ENCODE measurements at places on chromosomes 3 and 15.

GRCh38 chr3:193556841-193557240, 2.1 kb upstream of the ATP13A4 start:
- no peak for DNase-seq

- DNase-seq: no peak
Measured at GRCh38 chr3:42728668-42729364, 26.2 kb upstream of the HHATL start.

DNA sequence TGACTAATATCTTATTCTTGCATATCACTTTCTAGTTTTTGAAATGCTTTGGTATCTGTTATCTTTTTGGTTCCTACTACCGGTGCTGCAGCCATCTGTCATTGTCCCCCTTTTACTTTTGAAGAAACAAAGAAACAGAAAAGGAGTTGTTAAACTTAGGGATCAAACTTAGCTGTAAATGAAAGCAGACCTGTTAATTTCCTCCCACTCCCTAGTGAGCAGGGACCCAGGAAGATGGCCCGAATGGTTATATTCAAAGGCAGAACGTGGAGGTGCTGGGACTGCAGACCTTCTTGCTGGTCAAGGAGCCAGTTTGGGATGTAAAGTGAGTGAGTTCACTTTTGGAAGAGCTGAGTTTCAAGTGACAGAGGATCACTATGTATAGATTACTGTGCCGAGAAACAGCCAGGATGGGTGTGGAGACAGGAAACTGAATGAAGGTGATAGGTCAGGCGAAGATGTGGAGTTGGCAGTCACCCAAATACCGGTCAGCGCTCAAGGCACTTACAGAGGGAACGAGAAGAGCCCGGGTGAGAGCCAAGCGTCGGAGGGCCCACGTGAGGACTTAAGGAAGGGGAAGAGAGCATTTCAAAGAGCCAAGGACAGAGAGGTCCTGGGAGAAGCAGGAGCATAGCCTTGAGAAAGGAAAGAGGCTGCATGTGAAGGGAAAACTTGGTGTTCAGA, 20.1 kb downstream of the KBTBD8 start:
- DNase-seq: no peak

GRCh38 chr3:195546130-195546560, 3.0 kb upstream of the PPP1R2 start:
- DNase-seq: no peak

DNA sequence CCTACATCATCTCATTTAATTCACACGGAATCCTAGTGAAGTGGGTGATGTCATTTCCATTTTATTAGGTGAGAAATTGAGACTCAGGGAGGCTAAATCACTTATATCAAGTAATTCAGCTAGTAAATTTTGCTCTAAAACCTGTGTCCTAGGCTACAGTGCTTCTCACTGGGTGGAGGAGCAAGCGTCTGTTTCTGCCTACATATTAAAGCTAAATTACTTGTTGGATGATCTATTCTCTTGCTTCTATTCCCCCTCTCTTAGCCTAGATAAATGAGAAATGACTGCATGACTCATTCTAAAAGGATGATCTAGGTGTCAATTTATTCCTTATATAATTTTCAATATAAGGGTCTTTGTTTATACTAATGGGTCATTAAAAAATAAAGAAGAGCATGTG, 37.8 kb upstream of the RBP1 start:
- no peak for DNase-seq

- DNase-seq: no peak
Measured at GRCh38 chr15:96331144-96331944, 844 bp downstream of the NR2F2 start.

DNA sequence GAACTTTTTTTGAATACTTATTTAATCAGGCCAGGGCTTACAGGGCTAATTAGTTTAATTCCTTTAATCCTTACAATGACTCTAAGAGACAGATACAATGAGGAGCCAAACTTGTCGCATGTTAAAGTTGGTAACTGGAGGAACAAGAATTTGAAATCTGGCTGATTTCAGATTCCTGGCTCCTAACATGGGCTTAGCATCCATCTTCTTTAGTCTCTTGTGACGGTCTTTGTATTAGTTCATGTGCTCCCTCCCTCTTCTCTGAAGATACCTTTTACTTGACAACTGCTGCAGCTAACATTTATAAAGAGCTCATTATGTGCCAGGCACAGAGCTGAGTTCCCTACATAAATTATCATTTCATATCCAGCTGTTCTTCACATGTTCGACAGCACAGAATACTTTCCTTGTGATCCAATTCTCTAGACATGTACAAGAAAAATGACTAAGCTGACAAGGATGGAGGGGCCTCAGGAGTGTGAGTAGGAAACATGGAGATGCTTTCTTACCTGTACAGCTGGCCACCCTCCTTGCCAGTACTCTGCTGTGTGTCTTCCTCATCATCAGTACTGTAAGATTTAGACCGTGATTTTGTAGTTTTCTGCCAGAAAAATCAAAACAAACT, 206.8 kb upstream of the STRIT1 start:
- DNase-seq: no peak

DNA sequence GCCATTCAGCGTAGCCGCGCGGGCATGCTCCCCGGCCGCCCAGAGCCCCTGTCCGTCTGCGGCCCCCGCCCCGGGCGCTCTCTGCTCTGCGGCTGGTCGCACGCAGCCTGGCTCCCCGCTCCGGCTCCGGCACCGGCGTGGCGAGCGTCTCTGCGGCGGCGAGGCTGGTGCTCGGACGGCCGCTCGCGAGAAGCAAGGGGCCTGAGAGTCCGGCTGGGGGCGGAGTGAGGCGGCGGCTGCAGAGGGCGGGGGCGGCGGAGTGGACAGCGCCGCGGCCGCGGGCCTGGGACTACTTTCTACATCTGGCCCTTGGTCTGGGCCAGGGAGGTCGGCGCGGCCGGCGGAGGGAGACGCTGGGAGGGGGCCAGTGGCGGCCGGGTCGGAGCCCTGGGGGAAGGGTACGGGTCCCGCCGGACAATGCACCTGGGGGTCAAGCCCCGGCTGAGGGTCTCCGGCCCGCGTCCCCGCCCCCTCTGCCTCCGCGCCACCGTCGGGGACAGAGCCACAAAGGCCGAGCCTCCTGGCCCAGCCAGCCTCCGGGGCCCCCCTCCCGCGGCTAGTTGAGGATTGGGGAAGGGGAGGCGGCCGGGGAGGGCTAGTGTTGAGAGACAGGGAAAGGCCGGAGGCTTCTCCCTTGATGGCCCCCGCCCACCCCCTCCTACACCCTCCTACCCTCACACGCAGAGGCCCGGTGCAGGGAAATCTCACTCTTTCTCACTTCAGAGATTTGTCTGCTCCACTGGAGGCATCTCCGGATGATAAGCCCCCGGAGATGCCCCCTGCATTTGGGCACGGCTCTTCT, at the start of gene PRTG:
Gene PRTG (minus strand): TSS at position 226 of the 802 bp plus-strand sequence. CDS start 221 bp downstream, at position 5.
- DNase-seq: no peak

- no peak for DNase-seq
Measured at GRCh38 chr3:189295089-189295488, 123.3 kb downstream of the TPRG1 start.

DNA sequence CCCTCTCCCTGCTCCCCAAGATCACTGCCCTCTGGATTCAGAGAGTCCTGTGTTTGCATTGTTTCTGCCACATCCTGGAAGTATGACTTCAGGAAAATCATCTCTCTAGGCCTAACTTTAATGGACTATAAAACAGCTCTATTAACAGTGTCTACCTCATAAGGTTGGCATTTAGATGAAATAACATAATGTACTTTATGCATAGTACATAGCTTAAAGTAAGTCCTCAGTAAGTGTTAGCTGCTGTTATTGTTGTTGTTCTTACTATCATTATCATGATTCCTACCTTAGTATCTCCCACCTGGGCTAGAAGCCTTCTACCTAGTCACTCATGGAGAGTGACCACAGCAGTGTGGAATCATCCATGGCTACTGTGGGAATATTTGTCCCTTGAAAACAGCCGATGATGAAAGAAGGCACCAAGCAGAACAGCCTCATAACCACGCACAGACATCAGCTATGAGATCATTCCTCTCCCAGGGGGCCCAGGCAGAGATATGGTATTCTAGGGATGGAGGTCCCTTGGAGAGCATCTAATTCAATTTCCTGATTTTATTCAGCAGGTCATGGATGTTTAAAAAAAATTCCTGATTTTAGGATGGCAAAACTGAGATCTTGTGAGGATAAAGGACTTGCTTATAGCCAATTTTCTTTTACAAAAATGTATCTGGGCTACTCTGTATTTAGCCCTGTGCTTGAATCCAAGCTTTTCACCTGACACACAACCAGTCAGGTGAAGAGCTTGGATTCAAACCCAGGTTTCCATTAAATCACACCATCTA, 1.9 kb downstream of the FSD2 start:
- no peak for DNase-seq

DNA sequence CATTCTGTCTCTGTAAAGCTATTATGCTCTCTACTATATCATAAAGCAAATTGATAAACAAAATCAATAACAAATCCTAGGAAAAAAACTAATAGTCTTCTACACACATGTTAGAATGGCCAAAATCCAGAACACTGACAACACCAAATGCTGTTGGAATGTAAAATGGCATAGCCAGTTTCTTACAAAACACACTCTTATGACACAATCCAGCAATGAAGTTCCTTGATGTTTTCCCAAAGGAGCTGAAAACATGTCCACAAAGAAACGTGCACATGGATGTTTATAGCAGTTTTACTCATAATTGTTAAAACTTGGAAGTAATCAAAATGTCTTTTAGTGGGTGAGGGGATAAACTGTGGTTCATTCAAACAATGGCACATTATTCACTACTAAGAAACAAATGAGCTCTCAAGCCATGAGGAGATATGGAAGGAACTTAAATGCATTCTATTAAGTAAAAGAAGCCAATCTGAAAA, 32.7 kb downstream of the CADM2 start:
- no peak for DNase-seq

DNA sequence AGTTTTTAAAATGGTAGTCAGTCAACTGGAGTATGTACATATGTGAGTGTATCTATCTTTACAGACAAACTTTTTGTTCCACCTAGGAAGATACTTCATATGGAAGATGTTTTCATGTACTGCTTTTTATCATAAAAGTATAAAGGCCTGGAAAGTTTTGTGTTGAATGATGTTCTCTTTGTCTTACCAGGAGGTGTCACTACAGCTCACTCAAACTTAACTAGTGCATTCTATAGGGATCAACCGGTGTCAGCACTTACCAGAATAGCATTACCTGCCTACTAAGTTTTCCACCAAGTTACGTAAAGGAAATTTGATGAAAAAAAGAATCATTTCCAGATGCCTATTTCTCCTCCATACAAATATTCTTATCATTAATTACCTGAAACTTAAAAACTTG, 522.6 kb upstream of the SEMA6D start:
- no peak for DNase-seq

DNA sequence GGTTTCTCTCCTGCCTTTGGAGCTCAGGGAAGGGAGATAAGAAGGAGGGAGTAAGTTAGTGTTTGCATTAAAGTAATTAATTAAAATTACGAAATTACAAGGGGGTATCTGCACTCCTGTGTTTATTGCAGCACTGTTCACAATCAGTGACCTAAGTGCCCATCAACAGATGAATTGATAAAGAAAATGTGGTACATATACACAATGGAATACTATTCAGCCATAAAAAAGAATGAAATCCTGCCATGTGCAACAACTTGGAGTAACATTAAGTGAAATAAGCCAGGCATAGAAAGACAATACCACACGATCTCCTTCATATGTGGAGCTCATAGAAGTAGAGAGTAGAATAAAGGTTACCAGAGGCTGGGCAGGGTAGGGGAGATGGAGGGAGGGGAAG, 202.0 kb downstream of the SHQ1 start:
- DNase-seq: no peak

- no peak for DNase-seq
Measured at GRCh38 chr3:49563040-49563578, 8.8 kb downstream of the BSN start.

GRCh38 chr3:118511402-118511801, 523.2 kb downstream of the IGSF11 start:
- DNase-seq: no peak

- no peak for DNase-seq
Measured at GRCh38 chr3:153552887-153553604, 391.0 kb downstream of the RAP2B start.

DNA sequence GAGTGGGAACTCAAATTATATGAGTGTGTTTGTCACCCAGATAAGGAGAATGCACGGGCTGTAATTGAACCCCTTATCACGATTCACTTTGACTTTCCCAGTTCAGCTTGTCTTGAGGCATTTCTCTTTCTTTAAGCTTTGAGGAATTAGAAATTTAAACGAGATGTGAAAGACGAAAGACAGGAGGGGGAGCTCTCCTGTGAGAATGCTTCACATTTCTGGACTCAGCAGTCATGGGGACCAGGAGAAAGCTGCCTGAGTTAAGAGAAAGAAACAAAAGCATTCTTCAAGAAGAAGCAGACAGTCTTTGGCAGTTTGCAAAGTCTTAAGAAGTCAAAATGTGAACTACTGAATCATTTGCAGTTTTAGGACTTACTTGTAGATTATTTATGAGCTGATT, 205.6 kb downstream of the NECTIN3 start:
- DNase-seq: no peak

DNA sequence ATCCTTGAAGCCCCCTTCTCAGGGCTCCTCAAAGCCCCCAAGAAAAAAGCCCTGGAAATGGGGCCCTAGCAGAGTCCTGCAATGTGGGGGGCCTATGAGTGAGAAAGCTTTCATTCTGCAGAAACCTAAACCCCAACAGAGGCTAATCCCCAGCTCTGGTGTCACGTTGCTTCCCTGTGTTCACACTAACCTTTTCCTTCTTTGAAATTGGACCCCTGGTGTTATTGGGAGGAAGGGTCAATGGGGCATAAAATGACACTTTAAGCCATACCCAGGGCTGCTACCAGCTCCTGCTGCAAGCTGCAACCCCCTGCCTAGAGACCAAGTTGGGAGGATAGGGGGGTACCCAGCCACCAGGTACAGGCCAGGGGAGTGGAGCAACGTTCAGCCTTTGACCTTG, 2.1 kb downstream of the CYP1A2 start:
- DNase-seq: no peak

DNA sequence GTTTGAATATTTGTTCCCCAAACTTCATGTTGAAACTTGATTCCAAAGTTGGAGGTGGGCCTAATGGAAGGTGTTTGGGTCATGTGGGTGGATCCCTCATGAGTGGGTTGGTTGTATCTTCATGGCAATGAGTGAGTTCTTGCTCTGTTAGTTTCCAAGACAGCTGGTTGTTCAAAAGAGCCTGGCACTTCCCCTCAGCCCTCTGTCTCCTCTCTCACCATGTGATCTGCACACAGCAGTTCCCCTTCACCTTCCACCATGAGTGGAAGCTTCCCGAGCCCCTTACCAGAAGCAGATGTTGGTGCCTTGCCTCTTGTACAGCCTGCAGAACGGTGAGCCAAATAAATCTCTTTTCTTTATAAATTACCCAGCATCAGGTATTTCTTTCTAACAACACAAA, 327.1 kb upstream of the SLCO3A1 start:
- no peak for DNase-seq

DNA sequence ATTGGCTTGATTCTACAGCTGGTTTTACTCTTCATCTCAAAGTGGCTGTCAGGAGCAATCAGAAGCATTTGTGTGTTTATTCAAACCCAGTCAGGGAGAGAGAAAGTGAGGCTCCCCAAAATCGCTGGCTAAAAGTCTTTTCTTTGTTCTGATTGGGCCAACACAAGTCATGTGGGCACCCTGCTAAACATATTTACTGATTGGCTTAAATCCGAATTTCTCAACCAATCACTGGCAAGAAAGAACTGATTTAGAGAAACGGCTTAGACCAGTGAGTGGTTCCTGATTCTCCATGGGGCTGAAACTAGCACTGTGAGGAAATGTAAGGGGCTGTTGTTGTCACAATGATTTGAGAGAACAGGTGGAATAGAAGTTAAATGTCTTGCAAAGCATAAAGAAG, 98.9 kb upstream of the PDZRN3 start:
- no peak for DNase-seq
